Fibroblast of lung (primary cell): ENCODE measurements at places on chromosomes 13 and 19. TPM values are rescaled to one million over a fixed set of nuclear protein-coding genes. Genes with fewer than 3 reads are reported as not detected.

DNA sequence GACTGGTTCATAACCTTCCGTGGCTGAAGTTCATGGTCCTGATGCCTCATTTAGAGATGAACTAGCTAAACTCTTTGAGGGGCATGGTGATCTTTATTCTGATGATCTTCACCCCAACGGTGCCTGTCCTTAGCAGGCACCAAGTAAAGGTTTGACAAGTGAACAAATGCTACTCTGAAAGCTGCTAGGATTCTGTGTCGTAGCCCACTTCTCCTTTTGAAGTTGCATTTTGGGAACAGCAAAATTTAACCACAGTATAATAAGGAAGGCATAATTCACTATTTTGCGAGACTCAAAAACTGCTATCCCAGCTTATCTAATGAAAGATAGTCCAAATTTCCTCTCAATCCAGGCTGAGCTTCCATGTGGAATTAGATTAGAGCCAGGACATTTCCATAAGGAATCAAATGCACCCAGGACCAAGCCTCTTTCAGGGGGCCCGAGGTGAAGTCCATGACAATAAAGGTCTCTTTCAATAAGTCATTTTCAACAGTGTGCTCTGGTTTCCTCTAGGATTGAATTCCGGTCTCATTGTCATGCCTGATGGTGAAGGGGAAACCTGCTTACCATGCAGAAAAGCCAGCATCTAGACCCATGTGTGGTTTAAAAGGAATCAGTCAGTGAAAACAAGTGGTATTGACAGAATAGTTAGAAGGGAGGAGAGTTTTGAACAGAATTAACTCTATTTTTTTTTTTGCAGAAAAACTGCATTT is 23.1 kb downstream of the SIAH3 start:
- DNase-seq, result no peak

- DNase-seq, result no peak
Observed at GRCh38 chr13:61406275-61406674, 9.4 kb downstream of the PCDH20 start.

DNA sequence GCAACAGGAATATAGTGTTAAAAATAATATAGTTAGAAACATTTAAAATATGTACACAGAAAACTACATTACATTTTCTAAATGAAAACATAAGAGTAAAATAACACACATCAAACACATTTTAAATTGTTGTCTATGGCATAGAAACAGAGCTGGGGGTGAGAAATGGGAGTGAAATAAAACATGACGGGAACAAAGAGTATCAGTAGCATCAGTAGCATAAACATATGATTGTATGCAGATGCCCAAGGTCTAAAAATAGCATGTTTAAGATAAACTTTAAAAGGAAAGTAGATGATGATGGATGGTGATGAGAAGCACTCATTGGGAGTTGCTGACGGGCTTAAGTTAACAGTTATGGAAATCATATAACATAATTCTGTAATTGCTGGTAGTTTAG is 1221.7 kb upstream of the SPRY2 start:
- no peak for DNase-seq

The IGFL3 gene
- not detected in 2 replicates for polyA plus RNA-seq

- DNase-seq, result no peak
Observed at GRCh38 chr13:43389983-43390382, 366.6 kb downstream of the DNAJC15 start.

GRCh38 chr19:48290401-48290770 is 20.5 kb downstream of the ZNF114 start:
- peak; percentile 78 for DNase-seq

- DNase-seq, result no peak
Observed at GRCh38 chr19:28542394-28543243, 670.3 kb downstream of the UQCRFS1 start.
